Iris pigment epithelial cell (primary cell): ENCODE measurements at places on chromosomes 16 and 17.

DNA sequence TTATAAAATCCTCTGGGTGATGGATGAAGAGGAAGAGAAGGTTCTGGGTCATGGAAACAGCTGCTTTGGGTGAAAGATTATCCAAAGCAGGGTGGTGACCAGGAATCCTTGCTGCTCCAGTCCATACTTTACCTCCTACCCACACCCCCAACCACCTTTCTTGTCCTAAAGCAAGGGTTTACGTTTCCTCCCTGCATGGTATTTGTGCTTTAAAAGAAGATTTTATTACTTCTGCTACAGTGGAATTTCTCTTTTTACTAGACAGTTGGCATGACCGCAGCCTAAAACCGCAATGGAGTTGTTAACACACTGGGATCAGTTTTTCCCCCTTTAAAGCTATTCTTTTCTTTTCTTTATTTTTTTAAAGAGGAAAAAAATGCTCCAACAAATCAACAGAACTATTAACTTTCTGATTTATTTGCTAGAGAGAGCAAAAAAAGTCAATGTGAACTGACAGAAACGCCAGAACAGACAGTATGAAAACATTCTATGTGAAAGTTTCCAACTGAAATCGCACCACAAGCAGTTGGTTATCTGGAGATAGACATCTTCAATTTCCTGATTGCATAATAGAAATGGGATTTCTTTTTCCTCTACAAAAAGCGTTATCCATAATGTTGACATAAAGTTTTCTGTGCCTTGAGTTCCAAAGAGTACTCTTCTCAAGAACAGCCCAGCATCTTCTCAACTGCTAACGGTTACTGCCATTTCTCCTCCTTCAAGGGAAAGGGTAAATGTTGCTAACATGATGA lies 236.0 kb downstream of the IRX3 start:
- DNase-seq = no peak

GRCh38 chr16:29014561-29015069 lies 29.8 kb downstream of the LAT start:
- no peak for DNase-seq

GRCh38 chr16:81621496-81621895 lies 157.6 kb upstream of the PLCG2 start:
- DNase-seq = no peak

GRCh38 chr17:60825351-60825750 lies 147.7 kb downstream of the BCAS3 start:
- no peak for DNase-seq

- no peak for DNase-seq
Measured at GRCh38 chr16:10980813-10981212, 36.4 kb downstream of the CLEC16A start.

GRCh38 chr16:31537362-31538242 lies 9.9 kb downstream of the AHSP start:
- DNase-seq = no peak

DNA sequence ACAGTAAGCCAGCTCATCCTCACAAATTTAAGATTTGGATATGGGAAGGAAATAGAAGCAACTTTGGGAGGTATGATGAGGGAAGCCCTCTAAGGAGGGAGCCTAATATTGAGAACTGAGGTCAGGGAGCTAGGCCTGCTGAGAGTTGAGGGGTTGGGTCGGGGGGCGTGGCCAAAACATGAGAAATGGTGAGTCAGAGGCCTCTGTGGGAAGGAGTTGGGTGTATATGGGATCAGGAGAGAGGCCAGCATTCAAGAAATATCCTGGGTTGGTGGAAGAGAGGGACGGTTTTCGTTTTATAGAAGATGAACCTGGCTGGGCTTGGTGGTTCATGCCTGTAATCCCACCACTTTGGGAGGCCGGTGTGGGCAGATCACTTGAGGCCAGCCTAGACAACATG lies 48.4 kb downstream of the CLEC16A start:
- peak; percentile 92 for DNase-seq

DNA sequence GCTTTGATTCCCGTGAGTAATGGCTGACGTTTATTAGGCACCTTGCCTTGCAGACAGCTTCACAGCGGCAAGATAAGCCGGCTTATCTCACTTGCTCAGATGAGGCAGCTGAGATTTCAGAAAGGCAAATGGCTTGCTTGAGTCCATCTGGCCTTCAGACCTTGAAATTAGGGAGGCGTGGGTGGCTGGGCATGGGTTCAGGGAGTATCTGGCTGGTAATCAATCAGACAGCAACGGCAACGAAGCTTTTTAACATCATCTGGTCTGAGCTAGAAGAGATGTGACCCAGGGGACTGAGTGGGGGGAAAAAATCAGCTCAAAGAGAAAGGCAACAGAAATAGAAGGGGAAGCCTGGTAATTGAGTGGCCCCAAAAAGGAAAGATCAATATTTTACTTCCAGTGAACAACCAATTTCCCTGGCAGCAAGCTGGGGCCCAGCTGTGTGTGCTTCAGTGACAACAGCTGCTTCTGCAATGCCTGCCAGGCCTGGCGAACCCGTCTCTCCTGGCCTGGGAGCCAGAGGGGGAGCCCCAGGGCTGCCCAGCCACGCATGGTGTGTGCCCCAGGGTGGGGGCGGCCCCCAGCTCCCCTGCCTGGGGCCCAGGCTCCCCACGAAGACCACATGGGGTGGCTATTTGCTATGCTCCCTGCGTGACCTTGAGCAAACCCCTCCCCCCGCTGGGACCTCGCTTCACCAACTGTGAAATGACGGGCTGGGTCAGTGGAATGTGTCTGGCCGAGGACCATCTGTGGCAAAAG lies 34.0 kb downstream of the RAB11FIP4 start:
- DNase-seq = peak; percentile 9

GRCh38 chr17:77467521-77467920 lies 326.8 kb downstream of the SEC14L1 start:
- DNase-seq = no peak

DNA sequence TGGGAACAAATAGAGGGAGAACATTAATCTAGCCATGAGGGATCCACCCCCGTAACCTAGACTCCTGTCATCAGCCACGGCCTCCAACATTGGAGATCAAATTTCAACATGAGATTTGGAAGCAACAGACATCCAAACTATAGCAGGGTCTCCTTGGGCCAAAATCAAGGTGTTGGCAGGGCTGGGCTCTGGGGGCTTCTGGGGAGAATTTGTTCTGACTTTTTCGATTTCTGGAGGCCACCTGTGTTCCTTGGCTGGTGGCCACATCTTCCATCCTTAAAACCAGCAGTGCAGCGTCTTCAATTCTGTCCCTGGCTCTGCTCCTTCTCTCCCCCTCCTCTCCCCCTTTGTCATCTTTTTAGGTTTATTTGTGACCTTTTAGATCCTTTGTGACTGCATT lies 546.2 kb downstream of the WWOX start:
- no peak for DNase-seq

DNA sequence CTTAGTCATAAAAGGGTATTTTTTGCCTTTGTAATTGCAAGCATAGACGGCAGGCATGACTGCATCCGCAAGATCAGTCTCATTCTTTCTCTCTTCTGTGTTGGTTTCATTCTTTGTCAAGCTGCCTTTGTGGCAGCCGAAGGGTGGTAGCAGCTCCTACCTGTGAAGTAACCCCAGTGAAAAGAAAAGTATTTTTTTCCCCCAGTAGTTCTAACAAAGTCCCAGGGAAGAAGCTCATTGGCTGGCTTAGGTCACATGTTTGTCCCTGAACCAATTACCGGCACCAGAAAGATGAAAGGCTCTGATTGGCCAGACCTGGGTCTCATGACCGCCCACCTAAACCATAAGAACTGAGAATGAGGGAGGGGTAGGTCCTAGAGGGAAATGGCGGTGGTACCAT lies 110.7 kb downstream of the RAP1GAP2 start:
- DNase-seq = no peak

GRCh38 chr16:83533193-83533592 lies 274.6 kb upstream of the HSBP1 start:
- DNase-seq = peak; percentile 36

GRCh38 chr16:84228256-84228838 lies 11.5 kb downstream of the KCNG4 start:
- peak; percentile 84 for DNase-seq

GRCh38 chr17:75325827-75326225 lies 36.6 kb upstream of the SLC25A19 start:
- peak; percentile 40 for DNase-seq

- DNase-seq = peak; percentile 25
Measured at GRCh38 chr16:69937465-69937951, 13.6 kb upstream of the CLEC18A start.

- DNase-seq = no peak
Measured at GRCh38 chr16:67040166-67040565, 11.2 kb downstream of the CBFB start.

DNA sequence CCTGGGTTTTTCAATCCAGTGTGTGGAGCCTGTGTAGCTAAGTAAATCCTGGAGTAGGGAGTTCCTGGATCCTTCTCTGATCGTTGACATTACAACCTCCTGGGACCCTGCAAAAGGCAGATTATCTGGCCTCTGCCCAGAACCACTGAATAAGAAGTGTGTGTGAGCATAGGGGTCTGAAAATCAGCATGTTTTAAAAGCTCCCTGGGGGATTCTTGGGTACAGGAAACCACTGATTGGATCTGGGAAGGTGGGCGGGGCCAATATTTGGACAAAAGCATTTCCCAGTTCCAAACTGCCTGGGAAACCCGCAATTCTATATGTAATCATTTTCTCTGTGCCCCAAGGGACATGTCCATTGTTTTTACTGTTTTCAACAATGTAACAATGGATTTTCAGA lies 27.2 kb upstream of the BEAN1 start:
- DNase-seq = no peak

DNA sequence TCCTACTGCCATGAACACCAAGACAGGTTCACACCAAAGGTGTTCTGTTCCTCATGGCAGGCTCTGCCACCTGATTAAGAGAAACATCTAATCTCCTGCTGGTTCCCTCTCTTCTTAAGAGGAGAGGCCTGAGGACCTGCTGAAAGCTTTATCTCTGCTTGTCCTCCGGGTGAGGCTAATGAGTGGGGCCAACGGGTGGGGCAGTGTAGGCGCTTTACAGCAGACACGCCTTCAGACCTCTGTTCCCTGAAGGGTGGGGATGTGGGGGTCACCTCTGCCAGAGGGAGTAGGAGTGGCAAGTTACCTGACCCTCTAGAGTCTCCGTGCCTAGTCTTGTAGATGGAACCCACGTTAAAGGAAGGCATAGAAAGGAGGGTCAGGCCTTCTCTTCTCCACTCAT lies 4.2 kb upstream of the MRM1 start:
- no peak for DNase-seq

GRCh38 chr16:89197633-89198416 lies 2.5 kb downstream of the SLC22A31 start:
- DNase-seq = no peak

GRCh38 chr16:87855852-87856715 lies 13.2 kb downstream of the SLC7A5 start:
- DNase-seq = peak; percentile 84

- no peak for DNase-seq
Measured at GRCh38 chr16:84489131-84489530, 15.3 kb downstream of the MEAK7 start.

- DNase-seq = no peak
Measured at GRCh38 chr16:13708347-13709120, 211.4 kb upstream of the ERCC4 start.
